NCI-H1417 (cell line): ENCODE measurements at places on chromosomes 2 and 18.

DNA sequence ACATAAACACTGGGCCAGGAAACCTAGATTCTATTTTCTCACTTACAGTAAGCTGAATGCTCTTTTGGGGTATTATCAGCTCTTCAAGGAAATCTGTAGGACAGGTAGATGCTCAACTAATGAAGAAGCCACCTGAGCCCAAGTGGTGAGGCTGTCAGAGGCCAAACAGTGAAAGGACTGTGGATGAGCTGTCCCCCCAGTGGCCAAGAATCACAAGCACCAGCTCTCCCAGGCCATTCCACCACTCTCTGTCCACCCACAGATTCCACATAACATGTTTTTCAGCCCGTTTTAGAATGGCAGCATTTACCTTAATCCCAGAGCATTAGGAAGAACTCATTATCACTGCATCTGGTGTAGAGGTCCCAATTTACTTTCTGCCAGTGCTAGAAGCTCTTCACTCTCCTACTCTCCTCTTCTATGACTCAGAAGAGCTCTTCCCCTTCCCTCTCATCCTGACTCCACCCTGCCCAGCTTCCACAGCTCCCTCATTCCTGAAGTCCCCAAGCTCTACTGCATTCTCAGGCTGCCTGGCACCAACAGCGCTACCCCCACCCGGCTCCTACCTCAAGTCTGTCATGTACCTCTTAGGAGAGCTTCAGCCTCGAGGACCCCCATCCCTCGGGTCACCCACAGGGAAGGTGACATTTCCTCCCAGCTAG lies 43.8 kb upstream of the GORASP2 start:
- no peak for DNase-seq

DNA sequence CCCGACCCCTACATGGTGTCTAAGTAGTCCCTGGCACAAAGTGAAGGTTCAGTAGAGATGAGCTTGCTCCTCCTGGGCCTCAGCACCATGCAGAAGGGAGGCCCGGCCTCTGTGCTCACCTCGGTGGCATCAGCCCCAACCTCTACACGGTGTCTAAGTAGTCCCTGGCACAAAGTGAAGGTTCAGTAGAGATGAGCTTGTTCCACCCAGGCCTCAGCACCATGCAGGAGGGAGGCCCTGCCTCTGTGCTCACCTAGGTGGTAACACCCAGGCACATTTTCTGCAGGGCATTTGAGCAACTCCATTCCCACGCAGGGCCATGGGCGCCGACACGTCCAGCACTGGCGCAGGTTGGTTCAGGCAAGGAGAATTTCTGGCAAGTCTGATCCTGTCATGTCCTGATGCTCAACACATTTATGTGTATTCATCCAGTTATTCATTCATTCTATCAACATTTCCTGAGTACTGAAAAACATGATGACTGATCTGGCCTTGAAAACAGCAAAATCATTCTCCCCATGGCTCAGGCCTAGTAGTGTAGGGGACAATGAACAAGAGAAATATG lies 408.2 kb upstream of the MYT1L start:
- DNase-seq = no peak

DNA sequence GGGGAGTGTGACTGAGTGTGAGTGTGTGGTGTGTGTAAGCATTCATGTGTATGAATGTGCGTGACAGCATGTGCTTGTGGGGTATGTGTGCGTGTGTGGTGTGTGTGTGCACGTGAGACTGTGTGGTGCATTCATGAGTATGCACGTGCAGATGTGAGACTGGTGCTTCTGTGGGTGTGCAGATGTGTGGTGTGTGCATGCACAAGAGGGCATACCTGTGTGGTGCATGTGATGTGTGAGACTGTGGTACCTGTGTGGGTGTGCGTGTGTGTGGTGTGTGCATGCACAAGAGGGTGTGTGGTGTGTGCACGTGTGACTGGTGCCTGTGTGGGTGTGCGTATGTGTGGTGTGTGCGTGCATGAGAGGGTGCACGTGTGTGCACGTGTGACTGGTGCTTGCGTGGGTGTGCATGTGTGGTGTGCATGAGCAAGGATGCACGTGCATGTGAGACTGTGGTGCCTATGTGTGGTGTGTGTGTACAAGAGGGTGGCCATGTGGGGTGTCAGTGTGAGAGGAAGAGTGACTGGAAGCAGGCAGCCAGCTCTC lies 213.3 kb downstream of the TWIST2 start:
- DNase-seq = no peak

DNA sequence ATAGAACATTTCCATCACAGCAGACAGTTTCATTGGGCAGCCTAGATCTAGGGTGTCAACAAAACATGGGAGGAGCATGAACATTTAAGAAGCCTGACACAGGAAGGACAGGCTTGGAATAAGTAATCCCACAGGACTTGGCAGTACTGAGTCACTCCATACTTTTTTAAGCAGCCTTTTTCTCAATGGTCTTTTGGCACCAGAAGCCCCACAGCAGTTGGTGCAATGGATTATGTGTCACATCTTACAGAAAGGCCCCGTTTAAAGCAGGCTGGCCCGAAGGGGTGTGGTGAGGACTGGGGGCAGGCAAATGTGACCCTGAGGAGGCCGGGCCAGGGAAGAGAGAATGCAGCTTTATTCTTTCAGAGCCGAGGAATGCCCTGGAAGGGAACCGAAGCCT lies 26.6 kb downstream of the SPTBN1 start:
- DNase-seq = no peak

GRCh38 chr2:226892729-226893128 lies 56.9 kb downstream of the RHBDD1 start:
- DNase-seq = no peak

GRCh38 chr18:42113529-42114191 lies 158.6 kb downstream of the PIK3C3 start:
- DNase-seq = no peak

DNA sequence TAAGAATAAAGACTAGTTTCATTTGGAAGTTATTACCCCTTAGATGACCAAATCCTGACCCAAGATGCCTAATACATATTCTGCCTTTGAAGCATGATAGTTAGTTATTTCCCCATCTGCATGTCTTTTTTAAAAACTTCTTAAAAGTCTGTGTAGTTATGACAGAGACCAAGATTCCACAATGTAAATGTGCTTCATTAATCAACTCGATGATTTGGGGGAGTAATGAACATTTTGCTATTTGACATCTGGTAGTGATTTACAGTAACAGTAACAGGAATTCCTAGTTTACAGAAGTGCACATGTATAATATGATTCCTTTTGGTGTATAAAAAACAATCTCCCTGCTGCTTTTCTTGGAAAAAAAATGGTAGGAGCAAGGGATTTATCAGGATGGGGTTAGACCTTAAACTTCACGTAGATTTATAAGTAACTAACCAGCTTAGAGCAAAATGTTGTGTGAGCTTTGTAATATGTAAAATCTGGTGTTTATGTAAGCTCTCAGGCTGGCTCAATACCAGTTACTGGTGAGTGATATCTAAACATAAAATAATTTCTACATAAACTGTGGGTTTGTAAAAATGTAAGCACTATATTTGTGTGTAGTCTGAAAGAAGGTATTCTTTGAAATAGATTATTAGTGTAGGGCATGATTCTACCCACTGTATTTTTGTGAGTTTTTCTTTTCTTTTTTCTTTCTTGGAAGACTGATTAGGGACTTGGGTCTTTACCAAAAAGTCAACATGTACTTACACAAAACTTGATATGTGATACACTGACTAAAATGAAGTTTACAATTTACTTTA lies 641.6 kb downstream of the EPHA4 start:
- DNase-seq = no peak

DNA sequence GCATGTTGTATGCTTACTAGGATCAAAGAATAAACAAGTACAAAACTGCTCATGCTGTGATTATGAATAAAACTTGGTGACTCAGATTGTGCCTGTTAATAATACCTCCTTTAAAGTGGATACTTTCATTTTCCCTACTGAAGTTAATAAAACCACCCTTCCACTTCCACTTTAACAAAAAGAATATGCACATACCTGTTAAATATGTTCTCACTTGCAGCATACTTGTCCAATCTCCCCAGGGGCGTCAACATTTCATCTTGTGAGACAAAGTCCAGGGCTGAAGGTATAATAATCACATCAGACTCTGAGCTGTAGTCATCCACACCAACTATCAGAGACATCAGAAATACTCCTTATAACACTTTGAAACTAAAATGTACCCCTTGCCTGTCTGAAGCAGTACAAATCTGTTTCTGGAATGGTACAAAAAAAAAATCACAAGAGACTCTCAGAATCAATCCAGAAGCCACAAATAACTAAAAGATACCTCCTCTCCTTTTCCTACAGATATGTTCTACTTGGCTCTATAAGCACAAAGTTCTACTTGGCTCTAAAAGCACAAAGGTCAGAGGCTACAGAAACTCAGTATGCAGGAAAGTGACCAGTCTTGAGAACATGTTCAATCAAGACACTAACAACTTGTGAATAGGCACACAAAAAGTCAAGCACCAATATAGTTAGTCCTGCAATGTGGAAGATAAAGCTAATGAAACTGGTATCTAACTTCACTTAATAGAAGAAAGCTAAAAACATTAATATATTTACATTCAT lies 19.3 kb downstream of the PPP4R1 start:
- no peak for DNase-seq

DNA sequence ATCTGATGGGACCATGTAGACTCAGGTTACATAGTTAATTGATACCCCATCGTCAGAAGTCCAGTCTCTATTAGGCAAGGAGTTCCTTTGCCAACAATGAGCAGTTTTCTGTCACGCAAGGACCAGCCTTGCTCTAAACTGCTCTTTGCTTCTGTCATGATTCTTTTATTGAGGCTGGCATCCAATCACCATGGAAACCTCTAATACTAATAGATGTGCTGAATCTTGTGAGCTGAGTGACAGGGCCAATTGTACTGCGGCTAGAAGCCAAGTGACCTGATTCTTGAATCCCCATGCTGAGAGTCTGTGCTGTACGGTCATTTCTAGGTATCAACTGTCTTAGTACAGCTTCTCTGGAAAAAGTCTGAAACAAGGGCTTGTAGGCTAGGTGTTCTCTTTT lies 395.6 kb downstream of the RND3 start:
- DNase-seq = no peak

DNA sequence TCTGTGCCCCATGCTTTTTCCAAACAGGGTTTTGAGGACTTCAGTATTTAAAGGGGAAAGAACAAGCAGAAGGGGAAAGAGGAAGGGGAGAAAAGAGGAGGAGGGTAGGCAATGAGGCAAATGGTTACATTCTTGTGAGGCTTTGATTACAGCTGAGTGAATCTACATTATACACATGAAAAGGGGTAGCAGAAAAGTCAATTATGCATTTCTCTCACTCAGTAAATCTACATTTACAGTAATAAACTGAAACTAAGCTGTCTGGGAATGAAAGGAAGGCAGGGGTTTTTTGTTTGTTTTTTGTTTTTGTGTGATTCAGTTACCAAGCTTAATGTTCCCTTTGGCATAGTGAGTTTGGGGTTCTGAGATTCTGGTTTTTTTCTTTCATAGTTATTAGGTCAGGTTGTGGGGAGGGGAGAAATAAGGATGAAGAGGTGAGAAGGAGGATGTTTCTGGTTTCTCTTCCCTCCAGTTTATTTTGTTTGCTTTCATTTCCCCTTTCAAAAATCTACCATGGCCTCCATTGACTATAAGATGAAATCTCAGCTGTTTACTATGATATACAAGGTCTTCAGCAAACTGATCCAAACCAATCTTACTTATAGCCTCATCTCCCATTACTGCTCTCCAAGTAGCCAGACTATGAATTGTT lies 18.7 kb downstream of the C18orf63 start:
- no peak for DNase-seq
